Testis (tissue), 5 donors: ENCODE measurements at places on chromosomes 3 and 15. TPM values are rescaled to one million over a fixed set of nuclear protein-coding genes. Genes with fewer than 3 reads are reported as not detected.

Gene CCDC54
- 112 TPM for polyA plus RNA-seq

Gene P2RY14
- polyA plus RNA-seq, result 0.79 TPM

Gene SLC9A9
- 4.3 TPM for polyA plus RNA-seq

Gene PLSCR5
- not detected for polyA plus RNA-seq

Gene NLGN1
- polyA plus RNA-seq, result 10.6 TPM

Gene CCR1
- polyA plus RNA-seq, result 4.9 TPM
